ENCODE measurements at places on chromosomes 7 and 10.
A peak's percentile ranks its signal among the peaks of the same experiment; 100 is the strongest.

DNA sequence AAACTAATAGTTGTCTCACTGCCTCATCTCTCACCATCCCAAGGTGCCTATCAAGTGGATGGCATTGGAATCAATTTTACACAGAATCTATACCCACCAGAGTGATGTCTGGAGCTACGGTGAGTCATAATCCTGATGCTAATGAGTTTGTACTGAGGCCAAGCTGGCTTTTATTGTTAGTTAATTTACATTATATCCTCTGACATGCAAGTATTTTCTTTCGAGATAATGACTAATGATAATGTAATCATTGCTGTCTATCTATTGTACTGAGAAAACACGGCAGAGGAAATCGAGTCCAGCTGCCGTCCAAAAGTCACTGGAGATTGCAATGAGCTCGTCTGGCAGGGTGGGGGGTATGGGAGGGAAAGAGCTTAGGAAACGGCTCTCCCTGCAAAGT lies 172.4 kb upstream of the LANCL2 start:
- DNase-seq, result no peak

- DNase-seq, result no peak
Observed at GRCh38 chr10:117590101-117590875, 47.7 kb downstream of the EMX2 start.

DNA sequence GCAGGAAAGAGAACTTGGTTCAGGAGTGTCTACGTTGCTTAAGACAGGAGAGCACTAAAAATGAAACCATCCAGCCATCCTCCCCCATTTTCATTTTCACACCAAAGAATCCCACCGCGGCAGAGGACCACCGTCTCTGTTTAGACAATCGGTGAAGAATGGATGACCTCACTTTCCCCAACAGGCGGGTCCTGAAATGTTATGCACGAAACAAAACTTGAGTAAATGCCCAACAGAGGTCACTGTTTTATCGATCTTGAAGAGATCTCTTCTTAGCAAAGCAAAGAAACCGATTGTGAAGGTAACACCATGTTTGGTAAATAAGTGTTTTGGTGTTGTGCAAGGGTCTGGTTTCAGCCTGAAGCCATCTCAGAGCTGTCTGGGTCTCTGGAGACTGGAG lies 1.4 kb upstream of the IL6 start:
- DNase-seq, result peak; percentile 26

- no peak for DNase-seq
Observed at GRCh38 chr7:1123715-1124114, 35.8 kb downstream of the GPER1 start.

DNA sequence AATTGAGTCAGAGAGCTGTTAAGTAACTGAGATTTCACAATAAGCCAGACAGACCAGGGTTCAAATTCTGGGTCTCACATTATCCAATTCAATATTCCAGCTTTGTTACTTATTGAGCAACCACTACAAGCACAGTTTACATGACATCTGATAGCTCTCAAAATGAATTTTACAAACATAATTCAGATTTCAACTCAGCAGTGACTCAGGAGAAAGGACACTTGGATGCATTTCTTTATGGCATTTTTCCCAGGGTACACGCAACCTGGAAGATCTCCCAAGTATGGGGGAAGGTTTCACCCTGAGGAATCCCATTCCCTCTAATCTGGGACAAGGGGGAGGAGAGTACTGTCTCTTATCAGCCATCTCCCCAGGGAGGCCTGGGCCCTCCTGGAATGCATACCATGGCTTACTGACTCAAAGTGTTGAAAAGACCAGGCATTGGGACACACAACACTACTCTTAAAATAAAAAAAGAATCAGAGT lies 102.4 kb downstream of the CFTR start:
- DNase-seq, result no peak

DNA sequence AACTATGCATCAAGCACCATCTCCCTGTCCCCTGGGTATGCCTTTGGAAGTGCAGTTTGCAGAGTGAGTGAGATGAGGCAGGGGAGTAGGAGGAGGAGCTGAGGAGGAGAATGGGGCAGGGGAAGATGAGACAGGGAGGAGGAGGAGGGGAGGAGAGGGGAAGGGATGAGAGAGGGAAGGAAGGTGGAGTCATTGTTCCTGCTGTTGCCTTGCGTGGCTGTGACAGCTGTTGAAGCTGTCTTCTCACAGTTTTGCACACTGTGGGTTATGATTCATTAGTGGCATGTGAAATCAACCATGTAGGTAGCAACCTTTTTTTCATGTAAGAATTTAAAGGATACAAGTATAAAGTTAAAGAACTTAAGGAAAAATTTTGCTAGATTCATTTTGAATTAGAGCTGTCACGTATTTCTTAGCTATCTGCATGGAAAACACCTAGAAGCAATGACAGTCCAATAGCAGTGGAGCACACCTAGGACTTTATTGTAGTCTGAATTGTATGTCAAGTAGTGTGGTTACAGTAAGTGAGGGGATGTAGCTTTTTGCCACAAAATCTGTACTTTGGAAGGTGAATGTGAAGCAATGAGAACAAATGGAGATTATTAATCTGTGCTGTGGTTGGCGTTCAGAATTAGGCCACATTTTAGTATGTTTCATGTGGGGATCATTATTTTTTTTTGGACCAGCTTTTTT lies 21.7 kb downstream of the CCM2 start:
- DNase-seq, result peak; percentile 71

DNA sequence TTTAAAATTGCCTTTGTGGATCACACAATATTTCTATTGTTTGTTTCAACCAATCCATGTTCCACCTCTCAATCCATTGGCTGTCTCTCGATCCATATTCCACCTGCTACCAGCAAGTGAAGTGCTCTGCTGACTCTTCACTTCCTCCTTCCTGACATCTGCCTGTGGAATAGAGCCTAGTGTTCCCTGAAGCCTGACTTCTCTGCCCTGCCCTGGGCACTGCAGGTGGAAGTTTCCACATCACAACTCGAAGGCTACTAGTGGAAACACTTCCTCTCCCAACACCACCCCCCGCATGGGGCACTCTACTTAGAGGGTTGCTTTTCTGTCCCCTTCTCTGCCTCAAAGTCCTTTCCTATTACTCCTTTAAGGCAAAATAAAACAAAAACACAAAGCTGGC lies 563.8 kb upstream of the IGFBP3 start:
- DNase-seq, result no peak

GRCh38 chr10:114038819-114039218 lies 4.8 kb upstream of the ADRB1 start:
- DNase-seq, result no peak

DNA sequence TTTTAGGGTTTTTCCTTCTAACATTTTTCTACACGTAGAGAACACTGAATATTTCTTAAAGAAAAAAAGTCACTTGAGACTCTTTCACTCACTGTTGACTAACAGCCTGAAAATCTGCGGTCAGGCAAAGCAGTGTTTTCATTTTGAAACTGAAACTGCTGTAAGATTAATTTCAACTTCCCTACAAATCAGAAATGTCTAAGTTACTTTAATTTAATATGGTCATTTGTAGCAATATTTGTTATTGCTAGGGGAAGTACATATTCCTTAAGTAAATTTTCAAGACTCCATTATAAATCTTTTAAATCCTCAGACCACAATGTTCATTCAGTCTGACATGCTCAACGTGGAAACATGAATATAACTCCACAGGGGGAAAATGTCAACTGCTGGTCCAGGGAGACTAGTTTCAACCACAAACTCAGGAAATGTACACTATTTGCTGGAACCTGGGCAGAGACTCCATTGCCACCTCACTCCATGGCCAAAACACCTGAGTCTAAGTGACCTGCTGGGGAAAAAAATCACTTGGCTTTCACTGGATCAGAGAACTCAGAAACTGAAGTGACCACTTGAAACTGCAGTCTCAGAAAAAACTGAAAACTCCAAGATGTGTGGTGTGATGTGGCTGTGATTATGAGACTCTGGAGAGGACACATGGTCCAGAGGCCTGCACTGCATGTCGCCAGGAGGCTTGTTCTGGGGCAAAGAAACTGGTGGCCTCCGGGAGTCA lies 161.2 kb downstream of the TAX1BP1 start:
- no peak for DNase-seq

DNA sequence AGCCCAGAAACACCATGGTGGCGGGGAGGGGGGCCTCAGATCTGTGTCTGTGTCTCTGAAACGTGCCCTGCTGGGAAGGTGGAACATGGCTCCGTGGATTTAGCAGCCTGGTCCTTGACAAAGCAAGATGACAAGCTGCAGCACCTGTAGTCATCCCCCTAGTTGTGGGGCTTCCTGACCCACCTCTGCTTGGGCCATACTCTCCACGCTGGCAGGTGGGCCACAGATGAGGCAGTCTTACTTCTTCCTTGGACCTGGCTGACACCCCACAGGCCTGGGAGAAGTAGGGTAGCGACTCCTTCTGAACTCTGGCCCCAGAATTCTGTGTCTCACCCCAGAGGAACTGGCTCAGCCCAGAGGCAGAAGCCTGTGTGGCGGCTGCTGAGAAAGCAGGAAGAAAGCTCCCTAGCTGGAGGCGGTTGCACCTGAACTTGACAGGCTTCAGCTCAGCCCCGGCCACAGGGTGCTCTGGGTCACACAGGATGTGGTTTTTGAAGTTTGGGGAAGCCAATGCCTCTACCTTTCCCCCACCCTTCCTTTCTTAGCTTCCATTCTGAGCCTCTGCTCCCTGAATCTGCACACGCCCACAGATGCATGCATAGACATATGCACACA lies 113.9 kb downstream of the ABLIM1 start:
- no peak for DNase-seq

DNA sequence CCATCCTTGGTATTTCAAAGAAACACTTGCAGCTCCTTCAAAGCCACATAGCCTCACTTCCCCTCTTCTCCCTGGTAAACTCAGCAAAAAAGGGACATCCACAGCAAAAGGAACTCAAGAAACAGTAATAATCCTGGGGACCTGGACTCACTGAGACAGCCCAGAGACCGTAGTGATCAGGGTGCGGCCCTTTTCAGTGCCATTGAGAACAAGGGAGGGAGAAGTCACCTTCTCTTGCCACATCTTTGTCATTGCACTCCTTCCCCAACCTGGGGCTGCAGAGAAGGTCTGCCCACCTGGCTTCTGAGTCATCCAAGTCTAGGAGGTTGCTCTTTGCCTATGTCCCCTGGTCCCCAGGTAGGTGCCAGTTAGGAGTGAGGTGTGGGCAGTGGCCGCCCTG lies 93.9 kb upstream of the SH2B2 start:
- DNase-seq, result no peak

GRCh38 chr7:39816462-39817060 lies 133.5 kb upstream of the CDK13 start:
- no peak for DNase-seq

DNA sequence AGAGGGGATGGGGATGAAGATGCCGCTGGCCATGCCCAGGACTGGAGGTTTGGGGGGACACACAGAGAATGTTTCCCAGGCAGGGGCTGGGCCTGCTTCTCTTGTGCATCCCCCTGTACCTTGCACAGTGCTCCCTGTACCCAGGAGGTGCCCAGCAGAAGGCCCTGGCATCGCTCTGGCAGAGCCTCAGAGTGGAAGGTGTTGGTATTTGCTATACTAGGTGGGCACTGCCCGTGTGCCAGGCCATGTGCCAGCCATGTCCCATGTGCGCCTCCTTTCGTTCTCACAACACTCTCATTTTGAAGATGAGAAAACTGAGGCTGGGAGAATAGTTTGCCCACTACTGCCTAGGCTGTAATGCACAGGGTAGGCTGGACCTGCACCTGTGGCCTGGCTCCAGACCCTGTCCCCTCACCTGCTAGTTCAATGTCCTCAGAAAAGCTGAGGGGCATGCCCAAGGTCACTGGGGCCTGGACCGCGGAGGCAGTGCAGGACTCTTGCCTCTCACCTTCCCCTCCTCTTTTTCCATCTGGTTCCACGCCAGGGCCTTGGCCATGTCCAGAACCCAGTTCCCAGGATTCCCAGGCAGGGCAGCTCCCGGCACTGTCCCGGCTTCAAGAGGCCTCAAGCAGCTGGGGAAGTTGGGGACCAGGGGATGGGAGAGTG lies 64.7 kb downstream of the GOLGA7B start:
- no peak for DNase-seq

- DNase-seq, result no peak
Observed at GRCh38 chr7:14201353-14201752, 211.9 kb upstream of the ETV1 start.

DNA sequence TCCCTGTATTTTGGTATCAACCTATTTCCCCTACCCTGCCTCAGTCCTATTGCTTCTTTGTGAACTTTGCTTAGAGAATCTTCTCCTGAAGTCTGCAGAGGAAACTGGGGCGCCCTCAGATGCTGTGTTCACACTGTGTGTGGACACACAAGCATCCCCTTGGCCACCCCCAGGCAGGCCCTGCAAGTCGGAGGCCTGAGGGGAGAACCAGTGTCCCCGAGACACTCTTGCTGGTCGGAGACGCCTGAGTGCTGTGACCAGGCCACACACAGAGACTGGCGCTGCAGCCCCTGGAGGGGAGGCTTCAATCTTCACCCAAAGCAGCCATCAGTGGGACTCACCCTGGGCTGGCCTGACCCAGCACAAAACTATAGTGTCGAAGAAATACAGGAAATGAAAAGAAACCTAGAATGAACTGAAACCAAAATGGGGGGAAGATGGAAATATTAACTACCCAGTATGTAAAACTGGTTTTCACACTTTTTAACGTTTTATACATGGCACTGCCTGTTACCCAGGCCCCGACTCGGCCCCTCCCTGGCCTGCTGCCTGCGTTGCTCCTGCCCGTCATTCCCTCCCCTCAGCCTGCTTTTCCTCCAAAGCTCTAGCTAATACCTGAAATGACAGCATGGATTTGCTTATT lies 48.4 kb upstream of the FAM20C start:
- no peak for DNase-seq
